Left kidney (tissue), 8 donors: ENCODE measurements at places on chromosomes 12 and 14. TPM values are rescaled to one million over a fixed set of nuclear protein-coding genes. Genes with fewer than 3 reads are reported as not detected.

Gene LRRC9
- polyA plus RNA-seq, result 3.8 TPM

Gene PLEK2
- polyA plus RNA-seq, result 1.2 TPM

Gene CLEC4C
- 0.23 TPM for polyA plus RNA-seq

Gene CCNT1
- polyA plus RNA-seq, result 40.2 TPM

Gene HCAR1
- 3.0 TPM for polyA plus RNA-seq

Gene KRT79
- not detected for polyA plus RNA-seq

Gene PLEKHD1
- 5.4 TPM for polyA plus RNA-seq

Gene OR11H12
- not detected for polyA plus RNA-seq

Gene TROAP
- polyA plus RNA-seq, result 35.9 TPM

Gene SLC25A21
- polyA plus RNA-seq, result 4.4 TPM

Gene LBHD2
- polyA plus RNA-seq, result not detected

Gene CINP
- 36.4 TPM for polyA plus RNA-seq

Gene EXOC3L4
- 3.0 TPM for polyA plus RNA-seq

Gene DLK1
- 10.8 TPM for polyA plus RNA-seq

Gene LALBA
- not detected for polyA plus RNA-seq
